ENCODE measurements at places on chromosomes 6 and 20.

DNA sequence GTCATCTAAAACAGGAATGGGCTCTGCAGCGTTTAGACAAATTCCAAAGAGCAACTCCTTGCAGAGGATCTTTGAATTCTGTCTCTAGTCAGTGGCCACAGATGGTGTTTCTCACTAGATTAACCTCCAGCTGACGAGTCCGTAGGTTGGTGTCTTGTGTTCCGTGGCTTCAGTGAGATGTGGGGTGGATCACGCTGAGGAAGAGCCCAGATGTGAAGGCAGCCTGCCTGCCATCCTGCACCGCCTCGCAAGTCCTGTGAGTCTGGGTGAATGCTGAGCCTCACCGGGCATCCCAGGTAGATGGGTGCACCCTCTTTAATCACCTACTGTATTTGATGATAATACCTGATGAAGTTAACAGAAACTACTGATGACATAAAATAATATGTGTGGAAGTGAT is 70.4 kb downstream of the THBS2 start:
- no peak for DNase-seq

DNA sequence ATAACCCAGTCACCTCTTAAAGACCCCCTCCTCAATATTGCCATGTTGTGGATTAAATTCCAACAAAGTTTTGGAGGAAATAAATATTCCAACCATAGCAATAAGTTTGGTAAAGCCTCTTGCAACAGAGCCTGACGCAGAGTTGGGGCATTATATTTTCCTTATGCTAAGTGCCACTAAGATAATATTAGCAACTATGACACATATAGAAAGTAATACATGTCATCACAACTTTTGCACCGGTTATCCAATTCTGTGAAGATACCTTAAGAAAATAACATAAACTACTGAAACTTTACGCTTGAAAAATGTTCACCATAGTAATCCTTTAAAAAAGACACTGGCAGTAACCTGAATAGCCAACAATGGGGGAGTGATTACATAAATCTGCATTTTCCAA is 52.2 kb upstream of the TRERF1 start:
- DNase-seq, result no peak

DNA sequence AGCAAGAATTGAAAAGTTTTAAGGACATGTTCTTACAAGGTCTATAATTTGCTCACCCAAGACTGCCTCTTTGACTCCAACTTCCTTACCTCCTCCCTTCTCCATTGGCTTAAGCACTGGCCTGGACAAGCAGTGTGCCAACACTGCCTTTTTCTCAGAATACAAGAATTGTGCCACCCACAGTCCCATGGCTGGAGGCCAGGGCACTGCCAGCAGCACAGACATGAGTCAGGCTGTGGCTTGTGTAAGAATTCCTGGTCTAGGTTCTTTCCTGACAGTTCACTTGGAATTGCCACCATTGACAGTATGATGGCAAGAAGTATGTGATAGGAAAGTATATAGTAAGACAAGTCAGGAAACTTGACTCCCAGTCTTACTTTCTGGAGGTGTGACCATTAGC is 202.7 kb upstream of the MARCKS start:
- no peak for DNase-seq

DNA sequence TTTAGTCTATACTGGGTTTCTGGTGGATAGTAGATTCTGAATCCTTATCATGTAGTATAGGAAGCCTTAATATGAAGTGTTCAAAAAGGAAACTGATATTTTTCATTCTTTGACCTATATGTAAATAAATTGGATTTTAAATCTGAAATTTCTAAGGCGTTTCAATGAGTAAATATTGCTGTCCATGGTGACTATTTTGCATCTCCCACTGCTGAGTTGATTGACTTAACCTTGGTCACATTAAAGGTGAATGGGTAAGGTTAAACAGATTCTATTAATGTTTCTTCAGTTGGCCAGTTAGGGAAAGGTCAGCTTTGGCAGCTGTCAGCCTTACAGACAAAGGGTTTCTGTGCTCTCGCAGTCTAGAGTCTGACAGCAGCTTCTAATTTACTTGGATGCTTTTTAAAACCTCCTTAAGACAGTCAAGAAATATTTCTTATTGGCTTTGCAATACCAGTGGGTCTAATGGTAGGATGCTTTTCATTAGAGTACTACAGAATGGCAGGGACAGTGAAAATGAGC is 24.8 kb downstream of the PRIM2 start:
- no peak for DNase-seq

DNA sequence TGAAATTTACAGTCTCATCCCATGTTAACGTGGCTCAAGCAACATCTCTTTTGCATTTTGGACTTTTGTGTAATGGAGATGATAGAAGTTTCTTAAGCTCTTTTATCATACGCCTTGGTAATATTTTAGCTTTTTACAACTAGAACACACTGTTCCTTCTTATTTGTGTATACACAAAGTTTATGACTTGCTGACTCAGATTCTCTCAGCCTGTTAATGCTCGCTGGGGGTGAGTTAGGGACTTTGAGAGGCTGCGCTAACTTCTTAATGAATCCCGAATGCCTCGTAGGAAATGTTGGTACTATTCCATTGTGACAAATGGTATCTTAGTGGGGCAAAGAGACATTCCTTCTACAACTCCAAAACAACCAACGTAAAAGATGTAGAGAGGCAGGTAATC is 509.7 kb downstream of the DOK5 start:
- DNase-seq, result no peak

DNA sequence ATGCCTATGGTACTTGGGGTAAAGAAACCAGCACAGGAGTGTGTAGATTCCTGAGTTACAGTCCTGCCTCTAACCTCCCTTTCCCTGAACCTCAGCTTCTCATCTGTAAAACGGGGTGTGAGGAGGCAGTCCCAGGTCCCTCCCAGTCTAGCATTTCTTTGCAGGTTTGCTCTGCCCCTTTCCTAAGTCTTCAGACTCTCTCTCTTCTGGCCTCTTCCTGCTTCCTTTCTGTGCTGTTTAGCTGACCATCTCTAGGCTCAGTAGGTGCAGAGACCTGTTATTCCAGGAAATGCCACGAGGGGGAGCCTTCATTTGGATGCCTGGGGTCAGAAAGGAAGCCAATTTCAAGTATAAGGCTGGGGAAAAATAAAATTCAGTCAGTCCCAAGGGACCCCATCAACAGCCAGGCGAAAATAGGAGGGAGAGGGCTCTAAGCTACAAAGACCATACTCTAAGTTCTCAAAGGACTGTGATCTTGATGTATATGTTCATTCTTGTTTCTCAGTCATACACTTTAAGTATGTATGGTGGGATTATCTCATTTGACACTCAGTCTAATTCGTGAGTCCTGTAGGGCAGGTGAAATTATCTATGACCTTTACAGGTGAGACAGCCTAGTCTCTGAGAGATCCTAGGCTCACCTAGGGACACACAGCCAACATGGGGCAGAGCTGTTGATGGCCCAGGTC is 89.1 kb downstream of the NCR2 start:
- DNase-seq, result peak; percentile 38

DNA sequence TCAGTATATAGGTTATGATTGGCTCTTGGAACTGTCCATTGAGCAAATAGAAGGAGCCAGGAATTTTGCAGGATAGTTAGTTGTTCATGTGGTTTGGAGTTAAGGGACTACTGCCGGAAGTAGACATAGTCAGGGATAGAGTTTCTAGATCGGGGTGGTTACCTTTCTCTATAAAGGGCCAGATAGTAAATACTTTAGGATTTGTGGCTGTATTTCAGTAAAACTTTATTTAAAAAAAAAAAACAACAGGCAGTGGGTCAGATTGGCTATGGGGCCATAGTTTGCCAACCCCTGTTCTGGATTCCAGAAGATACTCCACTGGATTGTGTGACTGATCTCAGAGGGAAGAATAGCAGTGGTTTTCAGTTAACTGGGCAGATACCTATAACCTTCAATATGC is 489.3 kb upstream of the SOX4 start:
- no peak for DNase-seq

GRCh38 chr6:108074057-108074358 is 533 bp downstream of the OSTM1 start:
- DNase-seq, result no peak

- DNase-seq, result no peak
Observed at GRCh38 chr6:34238585-34239499, 2.2 kb downstream of the HMGA1 start.

All from NCI-H510A (cell line).